ENCODE measurements at places on chromosomes 11 and 22. TPM values are rescaled to one million over a fixed set of nuclear protein-coding genes. Genes with fewer than 3 reads are reported as not detected.

DNA sequence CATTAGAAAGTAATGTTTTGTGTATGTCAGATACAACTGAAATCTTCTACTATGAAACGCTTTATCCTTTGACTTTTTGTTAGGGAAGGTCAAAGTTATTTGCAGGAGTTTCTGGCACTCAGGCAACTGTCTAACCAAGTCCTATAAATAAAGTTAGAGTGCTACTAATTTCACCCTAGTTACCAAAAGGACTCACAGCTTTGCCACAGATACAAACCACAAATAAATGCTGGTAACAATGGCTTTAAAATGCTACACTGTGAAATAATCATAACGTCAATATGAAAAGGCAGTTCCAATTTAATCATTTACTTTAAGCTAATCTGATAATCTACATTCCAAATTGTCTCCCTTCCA, 124.3 kb downstream of the RBFOX2 start:
- no peak for DNase-seq

- peak; percentile 75 for DNase-seq
Observed at GRCh38 chr11:93541884-93542810, 1.0 kb downstream of the SMCO4 start.

GRCh38 chr11:44945666-44946065, 5.0 kb downstream of the TP53I11 start:
- no peak for DNase-seq

DNA sequence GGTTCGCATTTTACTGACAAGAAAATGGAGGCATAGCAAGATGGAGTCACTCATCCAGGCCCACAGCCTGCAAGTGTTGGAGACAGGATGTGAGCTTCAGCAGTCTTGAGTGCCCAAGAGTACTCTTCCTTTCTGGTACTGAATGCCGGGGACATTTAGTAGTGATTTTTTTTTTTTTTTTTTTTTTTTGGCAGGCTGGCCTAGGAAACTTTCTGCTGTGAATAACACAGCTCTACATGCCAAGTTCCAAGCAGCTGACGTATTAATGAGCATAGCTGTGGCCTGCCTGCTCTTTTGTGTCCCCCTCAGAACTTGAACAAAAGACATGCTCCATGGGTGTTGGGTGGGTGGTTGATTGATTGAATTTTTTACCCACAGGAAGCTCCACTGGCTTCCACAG, 195.5 kb upstream of the CADM1 start:
- peak; percentile 10 for DNase-seq

DNA sequence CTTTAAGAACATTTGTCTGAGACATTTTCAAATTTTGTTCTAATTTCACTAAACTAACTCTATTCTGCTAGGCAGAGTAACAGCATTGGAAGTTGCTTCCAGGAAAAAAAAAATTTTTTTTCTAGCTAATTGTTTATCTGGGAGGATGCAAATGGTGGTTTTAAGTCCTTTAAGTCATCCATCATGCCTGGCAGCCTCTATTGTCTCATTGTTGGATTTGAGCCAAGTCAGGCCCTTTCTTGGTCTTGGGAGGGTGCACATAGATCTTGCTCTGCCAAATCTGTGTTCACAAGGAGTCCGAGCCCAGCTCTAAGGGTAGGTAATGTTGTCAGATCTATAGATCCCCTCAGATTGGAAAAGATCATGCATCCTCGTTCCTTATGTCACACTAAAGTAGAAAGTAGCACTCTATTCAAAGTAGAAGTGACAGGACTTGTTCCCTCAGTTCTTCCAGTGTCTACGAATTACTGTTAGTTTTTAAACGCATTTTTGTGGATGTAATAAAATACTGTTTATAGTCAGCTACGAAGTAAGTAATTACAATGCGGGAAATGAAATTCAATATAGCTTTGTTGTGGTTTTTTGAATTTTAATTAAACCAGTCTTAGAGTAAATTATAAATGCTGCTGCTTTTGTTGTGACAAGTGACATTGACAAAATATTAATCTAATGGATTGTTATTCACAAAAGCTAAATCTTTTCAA, 166.0 kb upstream of the RASSF10 start:
- DNase-seq: peak; percentile 42

DNA sequence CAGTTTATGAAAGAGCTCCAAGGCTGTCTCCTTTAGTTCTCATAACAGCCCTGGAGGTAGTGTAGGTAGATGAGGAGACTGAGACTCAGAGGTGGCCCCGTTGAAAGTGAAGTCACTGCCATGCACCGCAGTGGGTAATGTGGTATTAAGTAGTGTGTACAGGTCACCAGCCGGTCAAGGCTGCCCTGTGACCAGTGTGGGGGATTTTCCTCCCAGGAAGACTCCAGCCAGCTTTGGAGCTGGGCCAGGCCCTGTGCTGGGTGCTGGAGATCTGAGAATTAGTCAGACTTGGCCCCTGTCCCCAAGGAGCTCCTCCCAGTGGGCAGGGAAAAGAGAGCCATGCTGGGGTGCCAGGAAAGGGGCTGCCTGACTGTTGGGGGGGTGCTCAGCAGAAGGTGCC, 5.3 kb downstream of the OMP start:
- DNase-seq: peak; percentile 94

DNA sequence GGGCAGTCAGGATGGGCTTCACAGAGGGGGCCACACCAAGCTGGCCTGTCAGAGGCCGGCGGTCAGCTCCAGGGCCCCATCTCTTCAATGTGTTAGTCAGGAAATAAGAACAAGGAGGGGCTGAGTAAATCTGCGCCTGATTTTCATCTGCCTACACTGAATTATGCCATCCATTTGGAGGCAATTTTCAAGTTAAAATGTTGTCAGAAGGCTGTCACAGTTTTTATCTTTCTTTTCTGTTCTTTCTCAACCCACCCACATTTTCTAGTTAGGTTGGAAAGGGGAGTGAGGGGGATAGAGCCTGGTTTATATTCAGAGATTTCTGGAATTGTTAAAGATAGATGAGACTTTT, 18.8 kb downstream of the ADORA2A start:
- no peak for DNase-seq

- no peak for DNase-seq
Observed at GRCh38 chr11:12667646-12668045, 6.6 kb upstream of the TEAD1 start.

DNA sequence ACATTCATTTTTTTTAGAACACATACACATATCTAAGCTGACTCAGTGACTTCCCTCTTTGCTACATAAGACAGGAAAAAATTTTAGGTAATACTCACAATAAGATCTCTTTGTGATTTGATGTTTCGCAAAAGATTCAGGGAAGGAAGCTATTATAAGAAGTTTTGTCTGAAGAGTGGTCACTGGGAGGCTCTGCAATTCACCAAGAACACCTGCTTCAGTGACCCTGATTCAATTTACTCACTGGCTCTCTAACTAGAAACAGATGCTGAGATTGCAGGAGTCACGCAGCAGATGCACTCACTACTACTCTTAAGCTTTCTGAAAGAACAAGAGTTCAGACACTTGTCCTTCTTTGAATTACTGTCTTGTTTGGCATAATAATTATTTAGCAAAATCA, 193.6 kb upstream of the DDI1 start:
- peak; percentile 65 for DNase-seq

- DNase-seq: no peak
Observed at GRCh38 chr11:34928960-34929680, 12.7 kb downstream of the PDHX start.

- DNase-seq: no peak
Observed at GRCh38 chr11:117842131-117842941, 17.8 kb upstream of the FXYD2 start.

- peak; percentile 33 for DNase-seq
Observed at GRCh38 chr11:27646051-27646818, 54.0 kb downstream of the BDNF start.

GRCh38 chr11:72740562-72741428, 11.4 kb downstream of the ARAP1 start:
- no peak for DNase-seq

GRCh38 chr11:2730272-2731129, 30.7 kb upstream of the KCNQ1OT1 start:
- no peak for DNase-seq

GRCh38 chr11:125873881-125874555, 13.4 kb upstream of the HYLS1 start:
- DNase-seq: no peak

DNA sequence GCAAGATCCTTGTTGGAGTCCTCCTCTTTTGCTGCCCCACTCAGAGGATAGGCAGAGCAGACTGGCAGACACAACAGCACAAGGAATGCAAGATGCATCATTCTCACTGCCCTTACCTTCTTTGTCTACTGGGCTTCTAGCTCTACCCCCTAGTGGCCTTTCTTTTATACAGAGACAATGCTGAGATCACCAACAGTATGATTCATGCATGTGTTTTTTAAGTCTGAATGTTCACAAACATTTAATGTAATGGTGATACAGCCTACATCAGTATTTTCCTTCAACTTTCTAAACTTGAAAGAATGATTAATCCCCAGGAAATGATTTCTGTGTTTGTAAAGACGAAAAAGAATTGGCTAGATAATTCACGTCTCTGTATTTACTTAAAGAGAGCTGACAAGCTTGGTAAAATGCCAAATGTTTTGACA, at the start of gene MMP10:
TSS of gene MMP10 (minus strand) at position 138 of the 428 bp plus-strand sequence. CDS start at position 101, 37 bp downstream.
- DNase-seq: peak; percentile 87

GRCh38 chr11:108788565-108789199, 123.8 kb downstream of the DDX10 start:
- DNase-seq: peak; percentile 57

GRCh38 chr11:71491940-71492339, 35.1 kb upstream of the KRTAP5-7 start:
- no peak for DNase-seq

GRCh38 chr11:11407763-11408084, 54.7 kb upstream of the CSNK2A3 start:
- DNase-seq: no peak

DNA sequence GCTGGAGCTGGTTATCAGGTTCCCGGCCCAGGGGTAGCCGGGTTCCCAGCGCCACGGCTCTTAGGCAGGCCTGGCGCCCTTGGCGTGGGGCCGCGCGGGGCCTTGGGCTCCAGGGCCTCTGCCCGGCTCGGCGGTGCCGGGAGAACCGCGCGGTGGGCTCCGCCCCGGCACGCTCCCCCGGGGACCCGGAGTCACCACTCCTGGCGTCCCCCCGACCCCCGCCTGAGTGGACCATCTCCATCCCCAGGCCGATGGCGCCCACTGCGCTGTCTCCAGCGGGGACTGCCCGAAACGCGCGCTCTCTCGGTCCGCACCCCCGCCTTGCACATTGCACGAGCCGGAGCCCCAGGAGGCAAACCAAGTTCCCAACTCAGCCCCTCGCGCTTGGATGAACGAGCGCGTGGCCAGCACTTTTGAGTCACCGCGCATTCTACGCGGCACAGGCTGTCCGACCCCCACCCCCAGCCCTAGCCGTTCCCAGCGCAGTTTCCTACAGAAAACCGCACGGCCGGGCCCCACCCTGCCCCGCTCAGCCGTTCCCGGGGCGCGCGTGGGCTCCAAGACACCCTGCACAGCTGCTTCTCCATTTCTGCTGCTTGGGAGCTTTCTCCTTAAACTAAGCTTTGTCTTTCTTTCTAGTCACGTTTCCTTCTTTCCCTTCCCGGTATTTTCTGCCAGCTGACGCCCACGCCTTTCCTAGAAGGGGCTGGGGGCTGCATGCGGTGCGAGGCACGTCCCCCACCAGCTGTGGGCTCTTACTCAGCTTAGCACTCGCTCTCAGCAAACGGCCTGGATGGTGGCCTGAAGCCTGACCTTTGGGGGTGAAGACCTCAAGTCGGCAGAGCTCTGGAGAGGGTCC, 650 bp upstream of the CHID1 start:
- peak; percentile 92 for DNase-seq

GRCh38 chr11:125481531-125481930, 14.5 kb downstream of the FEZ1 start:
- DNase-seq: no peak

GRCh38 chr11:47155879-47156278, 20.8 kb downstream of the ARFGAP2 start:
- no peak for DNase-seq

- no peak for DNase-seq
Observed at GRCh38 chr11:60917267-60917666, 3.3 kb downstream of the TMEM109 start.

GRCh38 chr11:117366248-117366647, 38.6 kb downstream of the CEP164 start:
- no peak for DNase-seq

DNA sequence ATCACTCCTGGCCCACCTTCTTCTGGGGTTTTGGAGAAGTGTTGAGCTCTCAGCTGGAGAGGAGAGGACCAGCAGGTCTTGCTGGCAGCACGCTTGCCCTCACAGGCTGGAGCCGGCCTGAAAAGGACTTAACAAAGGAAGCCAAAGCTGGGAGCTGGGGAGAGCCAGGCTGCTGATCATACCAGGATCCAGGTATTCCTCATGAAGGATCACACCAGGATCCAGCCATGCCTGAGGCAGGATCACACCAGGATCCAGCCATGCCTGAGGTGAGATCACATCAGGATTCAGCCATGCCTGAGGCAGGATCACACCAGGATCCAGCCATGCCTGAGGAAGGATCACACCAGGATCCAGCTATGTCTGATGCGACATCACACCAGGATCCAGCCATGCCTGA, 17.0 kb downstream of the MRGPRD start:
- DNase-seq: no peak

DNA sequence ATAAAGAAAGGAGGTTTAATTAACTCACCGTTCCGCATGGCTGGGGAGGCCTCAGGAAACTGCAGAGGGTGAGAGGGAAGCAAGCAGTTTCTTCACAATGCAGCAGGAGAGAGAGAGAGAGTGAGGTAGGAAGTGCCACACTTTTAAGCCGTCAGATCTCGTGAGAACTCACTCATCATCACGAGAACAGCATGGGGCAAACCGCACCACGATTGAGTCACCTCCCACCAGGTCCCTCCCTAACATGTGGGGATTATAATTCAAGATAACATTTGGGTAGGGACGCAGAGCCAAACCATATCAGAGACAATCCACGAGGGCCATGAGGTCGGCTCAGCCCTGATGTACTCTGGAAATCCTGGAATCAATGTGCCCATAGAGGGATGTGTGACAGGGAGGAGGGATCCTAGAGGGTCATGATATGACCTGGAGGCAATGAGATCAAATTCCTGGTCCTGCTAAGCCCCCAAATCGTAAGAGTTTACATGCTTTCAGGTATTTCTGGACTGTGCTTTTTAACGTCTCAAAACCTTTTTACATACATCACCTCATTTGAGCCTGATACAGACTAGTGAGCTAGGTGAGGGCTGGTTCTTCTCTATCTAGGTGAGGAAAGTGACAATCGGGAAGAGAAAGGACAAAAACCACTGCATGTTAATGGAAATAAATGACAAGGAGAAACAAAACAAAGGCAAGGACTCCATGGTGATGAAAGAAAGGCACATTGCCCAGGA, 19.5 kb upstream of the RASSF10 start:
- no peak for DNase-seq

IL18 gene
- 62.9 TPM for total RNA-seq

CASP12 gene
- not detected for total RNA-seq

TREH gene
- not detected for total RNA-seq

RTN4R gene
- 1.4 TPM for total RNA-seq

CHRDL2 gene
- total RNA-seq: not detected

ANO3 gene
- 0.32 TPM for total RNA-seq

MRGPRE gene
- total RNA-seq: not detected

SLC22A25 gene
- not detected for total RNA-seq

CHRNA10 gene
- 0.51 TPM for total RNA-seq

HOATZ gene
- total RNA-seq: not detected

Measured in GM23248 (cell line).